Epithelial cell of esophagus (primary cell): ENCODE measurements at places on chromosomes 1 and 21.

- DNase-seq = no peak
Observed at GRCh38 chr1:234881893-234882771, 246.5 kb downstream of the TOMM20 start.

GRCh38 chr1:17485281-17485680 lies 45.8 kb upstream of the RCC2 start:
- DNase-seq = peak; percentile 51

GRCh38 chr1:50270926-50271325 lies 152.3 kb downstream of the DMRTA2 start:
- DNase-seq = no peak

DNA sequence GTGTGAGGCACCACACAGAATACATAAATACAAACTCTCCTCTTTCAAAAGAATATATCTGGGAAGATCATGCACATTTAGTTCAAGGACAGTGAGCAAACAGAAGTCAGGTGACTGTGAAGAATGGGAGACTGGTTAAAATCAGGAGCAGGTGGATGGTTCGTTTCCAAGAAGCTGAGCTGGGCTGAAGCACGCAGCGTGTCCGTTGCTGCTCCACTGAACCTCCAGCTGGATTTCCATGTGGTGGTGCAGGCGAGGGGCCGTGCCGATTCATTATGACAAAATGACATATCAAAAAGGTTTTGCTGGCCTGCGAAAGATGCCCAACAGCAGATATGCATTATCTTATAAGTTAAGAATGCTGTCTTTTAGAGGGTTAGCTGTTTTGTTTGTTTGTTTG lies 66.0 kb downstream of the OLIG1 start:
- DNase-seq = no peak

GRCh38 chr1:57102561-57103326 lies 136.9 kb upstream of the C8B start:
- no peak for DNase-seq
